ENCODE measurements at places on chromosomes 5 and 9.
A peak's percentile ranks its signal among the peaks of the same experiment; 100 is the strongest.

DNA sequence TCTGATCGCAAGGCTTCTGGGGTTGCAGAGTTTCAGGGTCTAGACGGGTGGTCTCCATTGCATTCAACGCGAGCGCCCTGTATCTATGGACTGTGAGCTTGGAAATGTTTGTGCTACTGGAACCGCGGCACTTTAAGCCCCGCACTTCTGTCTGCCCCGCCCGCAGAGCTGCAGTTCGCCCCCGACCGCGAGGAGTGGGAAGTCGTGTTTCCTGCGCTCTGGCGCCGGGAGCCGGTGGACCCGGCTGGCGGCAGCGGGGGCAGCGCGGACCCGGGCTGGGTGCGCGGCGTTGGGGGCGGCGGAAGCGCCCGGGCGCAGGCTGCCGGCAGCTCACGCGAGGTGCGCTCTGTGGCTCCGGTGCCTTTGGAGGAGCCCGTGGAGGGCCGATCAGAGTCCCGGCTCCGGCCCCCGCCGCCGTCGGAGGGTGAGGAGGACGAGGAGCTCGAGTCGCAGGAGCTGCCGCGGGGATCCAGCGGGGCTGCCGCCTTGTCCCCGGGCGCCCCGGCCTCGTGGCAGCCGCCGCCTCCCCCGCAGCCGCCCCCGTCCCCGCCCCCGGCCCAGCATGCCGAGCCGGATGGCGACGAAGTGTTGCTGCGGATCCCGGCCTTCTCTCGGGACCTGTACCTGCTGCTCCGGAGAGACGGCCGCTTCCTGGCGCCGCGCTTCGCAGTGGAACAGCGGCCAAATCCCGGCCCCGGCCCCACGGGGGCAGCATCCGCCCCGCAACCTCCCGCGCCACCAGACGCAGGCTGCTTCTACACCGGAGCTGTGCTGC lies 1.0 kb downstream of the ADAMTS19 start:
- DNase-seq = no peak

- no peak for DNase-seq
Observed at GRCh38 chr5:159310511-159310910, 19.8 kb downstream of the IL12B start.

GRCh38 chr5:164013077-164013670 lies 507.8 kb downstream of the MAT2B start:
- peak; percentile 31 for DNase-seq

DNA sequence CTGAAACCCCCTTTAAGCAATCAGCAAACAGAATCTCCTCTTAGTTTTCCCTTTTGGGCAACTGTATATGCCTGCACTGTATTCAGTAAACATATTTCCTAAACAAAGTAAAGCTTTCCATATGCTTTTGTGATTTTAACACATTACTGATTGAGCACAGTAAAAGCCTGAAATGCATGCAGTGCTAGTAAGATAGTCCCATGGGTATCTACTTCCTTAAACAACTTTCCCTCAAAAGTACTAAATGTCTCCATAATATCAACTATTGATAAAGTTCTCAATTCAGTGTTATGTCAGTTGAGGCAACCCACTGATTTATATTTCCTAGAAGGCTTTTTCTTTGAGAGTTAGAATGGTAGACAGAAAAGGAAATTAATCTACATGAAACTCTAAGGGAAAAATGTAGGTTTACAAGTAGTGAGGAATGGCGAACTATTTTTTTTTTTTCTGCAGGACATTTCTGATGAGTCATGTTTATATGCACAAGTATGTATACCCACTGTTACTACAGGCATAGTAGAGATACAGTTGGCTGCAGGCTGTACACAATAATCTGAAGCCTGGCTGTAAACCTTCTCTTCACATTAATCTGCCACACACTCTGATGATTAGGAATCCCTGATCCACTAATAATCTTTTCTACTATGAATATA lies 31.2 kb upstream of the CEP120 start:
- DNase-seq = no peak

GRCh38 chr9:113998525-113999255 lies 79.4 kb downstream of the AMBP start:
- DNase-seq = no peak

DNA sequence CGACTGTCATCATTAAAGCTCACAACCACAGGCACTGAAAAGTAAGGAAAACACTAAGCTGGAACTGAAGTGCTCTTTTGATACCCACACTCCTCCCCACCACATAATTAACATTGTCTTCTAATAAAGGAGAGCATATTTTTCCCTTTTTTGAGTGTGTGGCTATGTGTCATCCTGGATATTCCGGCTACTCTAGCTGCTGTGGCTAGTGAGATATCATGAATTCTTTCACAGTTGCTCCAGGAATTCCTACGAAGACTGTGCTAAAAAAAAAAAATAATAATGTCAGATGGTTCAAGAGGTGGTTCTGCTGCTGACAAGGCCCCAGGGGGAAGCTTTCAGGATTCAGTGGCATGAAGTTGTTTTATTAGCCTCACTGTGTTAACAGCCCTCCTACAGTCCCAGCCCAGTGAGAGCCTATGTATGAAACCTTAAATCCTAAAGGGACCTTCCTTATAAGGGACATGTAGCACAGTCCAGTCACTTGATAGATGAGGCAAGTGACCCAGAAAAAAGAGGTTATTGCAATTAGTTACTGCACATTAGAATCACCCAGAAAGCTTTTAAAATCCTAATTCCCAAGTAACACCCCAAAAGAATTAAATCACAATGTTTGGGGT lies 46.6 kb downstream of the TMEM252 start:
- no peak for DNase-seq

DNA sequence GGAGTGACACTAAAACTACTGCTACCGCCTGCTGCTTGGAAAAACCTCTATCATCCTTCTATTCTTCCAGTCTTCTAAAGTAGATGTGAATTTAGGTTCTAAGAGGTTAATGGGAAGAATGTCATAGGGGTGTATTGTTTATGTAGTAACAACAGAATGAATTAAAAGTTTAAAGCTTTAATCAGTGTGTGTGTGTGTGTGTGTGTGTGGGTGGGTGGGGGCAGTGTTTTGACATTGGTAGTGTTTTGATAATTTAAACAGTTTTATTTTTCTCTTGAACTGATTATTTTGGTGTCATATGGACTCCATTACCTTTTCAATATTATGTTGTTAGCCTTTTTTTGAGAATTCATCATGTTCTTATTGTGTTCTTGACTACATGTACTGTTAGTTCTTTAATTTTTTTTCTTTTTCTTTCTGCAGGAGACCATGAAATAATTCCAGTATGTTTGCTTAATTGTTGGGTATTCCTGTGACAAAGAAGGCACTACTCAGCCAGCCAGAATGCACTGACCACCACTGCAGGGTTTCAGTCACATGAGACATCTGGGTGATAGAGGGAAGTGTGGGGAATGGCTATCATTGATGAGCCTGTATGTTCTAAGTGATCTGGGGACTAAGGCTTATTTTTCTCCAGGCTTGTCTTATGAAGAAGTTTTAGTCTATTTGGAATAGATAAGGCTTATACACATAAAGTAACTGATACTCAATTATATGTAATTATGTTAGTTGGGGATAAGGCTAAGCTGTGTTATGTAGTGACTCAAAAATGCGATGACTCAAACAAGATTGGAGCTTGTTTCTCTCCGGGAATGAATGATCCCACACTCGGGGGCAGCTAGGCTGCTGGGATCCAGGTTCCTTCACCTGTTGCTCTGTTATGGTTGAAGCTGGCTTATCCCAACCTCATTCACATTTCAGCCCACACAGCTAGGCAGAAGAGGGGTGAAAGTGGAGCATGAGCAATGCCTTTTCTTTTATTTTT lies 50.2 kb upstream of the ACTBL2 start:
- no peak for DNase-seq

DNA sequence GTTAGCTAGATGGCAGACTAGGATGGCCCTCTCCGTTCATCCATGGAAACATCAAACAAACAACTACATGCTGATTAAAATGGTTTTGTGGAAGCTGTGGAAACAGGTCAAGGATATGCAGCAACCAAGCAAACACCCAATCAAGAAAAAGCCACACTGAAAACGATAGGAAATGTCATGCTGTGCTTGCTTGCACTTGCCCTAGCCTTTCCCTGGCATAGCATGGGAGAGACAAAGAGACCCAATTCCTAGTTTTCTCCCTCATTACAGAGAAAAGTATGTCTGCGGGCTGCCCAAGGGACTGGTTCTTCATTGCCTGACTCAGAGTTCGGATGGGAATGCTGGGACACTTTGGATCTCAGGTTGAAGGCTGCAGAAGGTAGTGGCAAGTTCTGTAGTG lies 98.7 kb downstream of the FANCC start:
- no peak for DNase-seq

- DNase-seq = no peak
Observed at GRCh38 chr9:100213730-100214477, 114.9 kb downstream of the INVS start.

DNA sequence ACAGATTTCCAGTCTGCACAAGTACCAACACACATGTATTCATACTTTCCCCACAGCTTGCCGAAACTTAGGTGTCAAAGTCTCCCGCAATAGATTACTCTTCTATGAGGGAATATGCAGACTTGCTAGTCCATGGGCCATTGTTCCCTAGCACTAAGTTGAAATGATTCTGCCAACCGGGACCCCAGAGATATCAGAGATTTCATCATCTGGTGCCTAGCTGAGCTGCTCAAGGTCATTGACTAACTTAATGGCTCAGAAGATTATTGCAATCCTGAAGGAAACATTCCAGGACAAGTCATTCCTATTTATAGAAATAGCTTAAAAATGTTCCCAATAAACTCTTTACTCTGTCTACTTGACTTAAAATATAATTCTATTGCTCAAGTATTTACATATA lies 202.6 kb downstream of the PIK3R1 start:
- DNase-seq = no peak

GRCh38 chr5:119453040-119453373 lies 710 bp downstream of the HSD17B4 start:
- no peak for DNase-seq
